ENCODE measurements at places on chromosomes 4 and X. TPM values are rescaled to one million over a fixed set of nuclear protein-coding genes. Genes with fewer than 3 reads are reported as not detected.

GRCh38 chr4:139503622-139504166 lies 49.8 kb downstream of the RAB33B start:
- no peaks in the 10 kb centered on the region for H3K27me3 ChIP-seq
- H3K36me3 ChIP-seq: no peaks in the 10 kb centered on the region

DNA sequence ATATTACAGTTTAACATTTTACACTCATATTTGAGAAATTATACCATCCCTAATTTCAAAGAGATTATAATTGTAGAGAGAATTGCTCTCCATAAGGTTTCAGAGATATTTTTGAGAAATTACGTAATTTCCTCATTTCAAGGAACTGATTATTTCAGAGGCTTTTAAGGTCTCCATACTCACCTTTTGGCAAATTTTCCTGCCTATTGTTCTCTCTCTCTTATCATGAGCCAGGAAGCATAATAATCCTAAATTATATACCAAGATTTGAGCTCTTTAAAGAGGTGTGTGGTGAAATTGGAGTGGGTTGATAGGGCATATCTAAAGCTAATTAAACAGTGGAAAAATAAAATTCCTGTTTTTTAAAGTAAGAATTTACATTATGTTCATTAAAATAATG lies 248.9 kb upstream of the FTHL17 start:
- no peak for DNase-seq
- H3K27me3 ChIP-seq: no peaks in the 10 kb centered on the region
- H3K4me1 ChIP-seq: no peaks in the 10 kb centered on the region
- H3K27ac ChIP-seq: no peak overlapping the region

- no peaks in the 10 kb centered on the region for H3K4me1 ChIP-seq
- DNase-seq: no peak
- no peak overlapping the region for H3K27ac ChIP-seq
- H3K27me3 ChIP-seq: no peaks in the 10 kb centered on the region
Measured at GRCh38 chr4:70754990-70755688, 33.4 kb downstream of the RUFY3 start.

- H3K27ac ChIP-seq: peak overlapping the region; percentile 16
- no peak overlapping the region for H3K4me3 ChIP-seq
- DNase-seq: no peak
- peaks cover 8% of the 10 kb centered on the region for H3K4me1 ChIP-seq
Measured at GRCh38 chr4:88613417-88613875, 21.2 kb downstream of the HERC3 start.

- H3K27me3 ChIP-seq: no peaks in the 10 kb centered on the region
- H3K27ac ChIP-seq: peak overlapping the region; percentile 7
- no peaks in the 10 kb centered on the region for H3K4me1 ChIP-seq
- peak; percentile 32 for DNase-seq
Measured at GRCh38 chrX:39813631-39814277, 284.0 kb downstream of the BCOR start.

- no peak overlapping the region for H3K27ac ChIP-seq
- H3K4me1 ChIP-seq: no peaks in the 10 kb centered on the region
- no peak for DNase-seq
- H3K4me3 ChIP-seq: no peak overlapping the region
- H3K36me3 ChIP-seq: no peaks in the 10 kb centered on the region
Measured at GRCh38 chrX:21990832-21991231, 41.3 kb upstream of the PHEX start.

DNA sequence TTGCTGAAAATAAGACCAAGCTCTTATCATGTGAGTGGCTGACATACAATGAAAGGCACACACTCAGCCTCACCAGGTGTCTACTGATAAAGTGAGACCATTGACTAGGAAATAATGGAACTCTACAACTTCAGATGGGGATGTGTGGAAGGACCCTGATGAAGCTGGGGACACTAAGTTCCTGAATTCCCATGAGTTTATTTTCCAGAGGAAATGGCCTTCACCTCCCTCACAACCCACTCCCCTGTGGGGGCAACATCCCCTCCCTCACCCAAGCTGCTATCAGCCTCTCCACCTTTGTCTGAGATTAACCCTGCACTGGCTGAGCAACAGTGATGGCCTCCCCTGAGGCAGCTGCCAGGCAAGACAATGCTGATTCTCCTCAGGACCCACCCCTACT lies 55.2 kb upstream of the SMARCAD1 start:
- H3K4me3 ChIP-seq: no peak overlapping the region
- H3K4me1 ChIP-seq: no peaks in the 10 kb centered on the region
- H3K27ac ChIP-seq: no peak overlapping the region
- no peak for DNase-seq
- no peaks in the 10 kb centered on the region for H3K36me3 ChIP-seq

SLC10A7 gene
- 19.2 TPM for total RNA-seq

PHEX gene
- not detected for total RNA-seq

SAP30 gene
- total RNA-seq: 20.0 TPM

HSFX2 gene
- not detected for total RNA-seq
